ENCODE measurements at places on chromosomes 7 and 10.

GRCh38 chr7:893686-894085, 17.3 kb downstream of the GET4 start:
- no peak for DNase-seq

DNA sequence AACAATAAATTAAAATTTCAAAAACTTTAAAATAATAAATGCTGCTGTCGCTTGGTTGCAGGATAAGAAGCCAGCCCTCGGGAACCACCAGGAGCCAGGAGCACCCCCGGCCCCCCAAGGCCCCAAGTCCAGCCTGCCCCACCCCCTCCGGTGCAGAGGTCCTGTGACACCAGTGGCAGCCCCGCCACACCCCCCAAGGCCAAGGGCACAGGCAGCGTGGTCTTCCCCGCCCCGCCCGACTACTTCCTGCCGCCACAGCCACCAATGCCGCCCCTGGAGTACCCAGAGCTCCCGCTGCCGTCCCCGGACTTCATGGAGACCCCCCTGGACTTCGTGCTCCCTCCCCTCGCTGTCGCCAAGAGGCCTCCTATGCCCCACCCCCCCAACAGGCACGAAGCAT, 44.5 kb upstream of the PDSS1 start:
- no peak for DNase-seq

DNA sequence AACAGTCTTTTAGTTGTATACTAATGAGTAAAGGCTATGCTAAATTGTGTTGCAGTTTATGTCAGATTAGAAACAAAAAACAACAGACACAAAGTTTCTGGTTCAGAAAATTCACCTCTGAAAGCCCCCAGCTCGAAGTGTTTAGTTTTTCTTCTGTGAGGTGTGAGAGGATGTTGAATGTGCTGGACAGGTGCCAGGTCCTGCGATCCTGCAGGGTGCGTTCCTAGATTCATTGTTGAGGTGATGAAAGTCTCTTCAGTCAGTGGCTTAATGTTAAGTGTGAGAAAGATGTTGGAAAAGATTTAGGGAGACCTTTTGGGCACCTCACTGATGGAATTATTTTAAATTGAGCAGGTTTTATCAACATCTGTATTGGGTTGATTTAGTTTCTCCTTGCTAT, 287.3 kb downstream of the SDK1 start:
- no peak for DNase-seq

- DNase-seq, result no peak
Observed at GRCh38 chr10:48511066-48511874, 93.6 kb downstream of the ARHGAP22 start.

GRCh38 chr10:126420567-126421300, 32.5 kb upstream of the ADAM12 start:
- DNase-seq, result no peak

DNA sequence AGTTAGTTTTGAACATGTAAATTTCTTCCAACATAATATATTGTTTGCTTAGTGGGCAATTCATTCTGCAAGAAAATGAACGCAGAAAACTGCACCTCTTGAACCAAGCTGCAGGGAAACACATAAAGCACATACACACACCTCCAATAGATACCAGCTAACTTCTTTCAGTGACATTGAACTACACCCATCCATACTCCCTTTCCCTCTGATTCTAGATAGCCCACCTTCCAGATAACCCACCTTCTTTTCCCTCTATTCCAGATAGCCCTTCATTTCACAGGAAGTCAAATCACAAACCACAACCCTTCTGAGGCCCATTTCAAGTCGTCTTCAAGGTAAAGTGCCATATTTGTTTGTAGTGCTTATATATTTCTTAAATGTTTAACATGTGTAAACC, 28.5 kb downstream of the NRBF2 start:
- no peak for DNase-seq
